Activated B cell treated with CpG ODN at 0.5 μM for 24 hours (primary cell): ENCODE measurements at places on chromosomes 7 and 10. TPM values are rescaled to one million over a fixed set of nuclear protein-coding genes. Genes with fewer than 3 reads are reported as not detected.
A peak's percentile ranks its signal among the peaks of the same experiment; 100 is the strongest.

The PIK3AP1 gene
- total RNA-seq = 156 and 157 TPM in 2 replicates

The SPDYE8 gene
- total RNA-seq = not detected in 2 replicates

The ARID5B gene
- total RNA-seq = 67.4 and 76.8 TPM in 2 replicates

The SMO gene
- total RNA-seq = 0.66 and 1.8 TPM in 2 replicates

- DNase-seq = no peak
- H3K36me3 ChIP-seq = no peaks in the 10 kb centered on the region
- no peak overlapping the region for H3K27ac ChIP-seq
- H3K27me3 ChIP-seq = no peaks in the 10 kb centered on the region
- no peaks in the 10 kb centered on the region for H3K4me1 ChIP-seq
Observed at GRCh38 chr10:70715853-70716795, 43.8 kb downstream of the ADAMTS14 start.

- H3K27ac ChIP-seq = no peak overlapping the region
- H3K4me3 ChIP-seq = no peak overlapping the region
- H3K27me3 ChIP-seq = peaks cover 8% of the 10 kb centered on the region
- no peaks in the 10 kb centered on the region for H3K36me3 ChIP-seq
Observed at GRCh38 chr10:78898341-78899097, 170.2 kb upstream of the ZMIZ1 start.

The NAT16 gene
- not detected in 2 replicates for total RNA-seq

GRCh38 chr10:102122450-102122849 lies 2.3 kb upstream of the LDB1 start:
- no peak overlapping the region for H3K27ac ChIP-seq
- H3K27me3 ChIP-seq = no peaks in the 10 kb centered on the region
- DNase-seq = no peak
- H3K4me1 ChIP-seq = peaks cover 34% of the 10 kb centered on the region
- H3K36me3 ChIP-seq = peaks cover 2% of the 10 kb centered on the region

The ADAM22 gene
- 0.71 and 0.88 TPM in 2 replicates for total RNA-seq

DNA sequence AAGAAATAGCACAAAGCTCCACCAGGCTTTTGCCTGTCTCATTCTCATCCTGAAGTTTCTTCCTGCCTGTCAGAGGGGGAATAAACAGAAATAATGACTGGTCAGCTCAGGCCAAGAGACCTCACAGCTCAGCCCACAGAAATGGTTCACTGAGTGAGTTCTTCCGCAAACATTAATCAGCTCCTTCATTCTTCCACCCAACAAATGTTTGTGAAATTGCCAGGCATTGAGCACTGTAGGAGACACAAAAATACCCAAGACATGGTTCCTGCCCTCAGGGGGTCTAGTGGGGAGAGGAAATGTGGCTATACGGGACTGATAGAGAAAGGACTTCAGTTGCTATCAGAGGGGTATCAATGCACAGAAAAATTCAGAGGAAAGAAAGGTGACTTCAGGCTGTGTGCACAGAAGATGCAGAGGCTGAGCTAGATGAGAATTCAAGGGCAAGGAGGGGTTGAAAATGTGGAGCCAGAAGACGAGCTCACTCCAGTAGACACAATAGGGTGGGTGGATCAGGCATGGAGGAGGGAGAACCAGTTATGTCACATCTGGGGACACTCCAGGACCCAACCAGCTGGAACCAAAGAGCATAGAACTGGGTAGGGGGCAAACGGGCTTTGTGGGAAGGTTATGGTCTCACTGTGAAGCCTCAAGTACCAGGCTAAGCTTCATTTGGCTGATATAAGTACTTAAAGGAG lies 20.9 kb downstream of the MYOF start:
- H3K4me1 ChIP-seq = peaks cover 18% of the 10 kb centered on the region
- no peaks in the 10 kb centered on the region for H3K36me3 ChIP-seq
- H3K27ac ChIP-seq = no peak overlapping the region
- no peak for DNase-seq

DNA sequence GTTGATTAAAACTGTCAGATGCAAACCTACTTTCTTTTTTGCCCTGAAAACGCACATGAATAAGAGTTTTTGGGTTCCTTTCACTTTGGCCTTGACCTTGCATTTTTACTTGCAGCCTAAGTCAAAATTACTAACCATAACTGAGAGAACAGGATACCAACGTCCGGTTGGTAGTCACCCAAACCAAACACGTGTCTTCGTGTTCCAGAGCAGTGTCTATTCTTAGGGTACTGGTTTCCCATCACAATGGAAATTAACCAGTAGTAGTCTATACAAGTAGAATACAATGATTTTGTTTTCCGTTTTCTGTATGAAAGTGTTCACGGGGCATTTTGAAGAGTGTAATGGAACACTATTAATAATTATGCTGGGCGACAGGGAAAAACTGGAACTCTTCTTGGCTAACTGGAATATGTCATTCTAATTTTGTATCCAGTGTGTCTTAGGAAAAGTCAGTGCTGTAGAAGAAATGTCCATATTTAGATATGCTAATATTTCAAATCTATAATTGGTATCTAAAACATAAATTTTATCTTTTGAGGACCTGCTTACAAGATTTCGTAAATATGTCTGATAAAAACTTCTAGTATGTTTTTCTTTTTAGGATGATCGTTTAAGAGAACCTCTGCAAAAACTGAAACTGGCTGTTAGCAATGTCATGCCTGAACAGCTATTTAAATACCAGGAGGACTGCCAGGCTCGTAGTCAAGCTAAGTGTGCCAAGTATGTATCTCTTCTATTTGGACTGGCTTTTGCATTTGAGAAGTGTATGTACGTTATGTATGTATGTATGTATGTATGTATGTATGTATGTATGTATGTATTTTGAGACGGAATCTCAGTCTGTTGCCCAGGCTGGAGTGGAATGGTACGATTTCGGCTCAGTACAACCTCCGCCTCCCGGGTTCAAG lies 40.9 kb downstream of the UBN2 start:
- H3K27ac ChIP-seq = no peak overlapping the region
- peaks cover 68% of the 10 kb centered on the region for H3K36me3 ChIP-seq
- no peak for DNase-seq
- no peak overlapping the region for H3K4me3 ChIP-seq
- H3K4me1 ChIP-seq = no peaks in the 10 kb centered on the region

The TMEM176A gene
- total RNA-seq = not detected in 2 replicates

The LRRC18 gene
- not detected in 2 replicates for total RNA-seq

- peaks cover 65% of the 10 kb centered on the region for H3K27me3 ChIP-seq
- DNase-seq = no peak
- H3K27ac ChIP-seq = no peak overlapping the region
- H3K36me3 ChIP-seq = no peaks in the 10 kb centered on the region
Observed at GRCh38 chr7:27196287-27196767, 3.6 kb downstream of the HOXA13 start.

The KCND2 gene
- not detected in 2 replicates for total RNA-seq

GRCh38 chr7:95199779-95200558 lies 124.4 kb downstream of the PON1 start:
- no peak for DNase-seq
- no peaks in the 10 kb centered on the region for H3K27me3 ChIP-seq
- no peaks in the 10 kb centered on the region for H3K4me1 ChIP-seq
- H3K36me3 ChIP-seq = no peaks in the 10 kb centered on the region

- peak overlapping the region; percentile 58 for H3K4me3 ChIP-seq
- H3K27me3 ChIP-seq = no peaks in the 10 kb centered on the region
- DNase-seq = no peak
- H3K4me1 ChIP-seq = peaks cover 60% of the 10 kb centered on the region
Observed at GRCh38 chr10:69091143-69091651, 3.3 kb downstream of the SRGN start.

The RBM17 gene
- total RNA-seq = 207 and 209 TPM in 2 replicates

The SAMD9L gene
- total RNA-seq = 34.1 and 43.3 TPM in 2 replicates

GRCh38 chr7:30920021-30920583 lies 8.4 kb downstream of the AQP1 start:
- H3K27me3 ChIP-seq = no peaks in the 10 kb centered on the region
- DNase-seq = no peak
- H3K27ac ChIP-seq = no peak overlapping the region
- no peaks in the 10 kb centered on the region for H3K4me1 ChIP-seq
- no peaks in the 10 kb centered on the region for H3K36me3 ChIP-seq

DNA sequence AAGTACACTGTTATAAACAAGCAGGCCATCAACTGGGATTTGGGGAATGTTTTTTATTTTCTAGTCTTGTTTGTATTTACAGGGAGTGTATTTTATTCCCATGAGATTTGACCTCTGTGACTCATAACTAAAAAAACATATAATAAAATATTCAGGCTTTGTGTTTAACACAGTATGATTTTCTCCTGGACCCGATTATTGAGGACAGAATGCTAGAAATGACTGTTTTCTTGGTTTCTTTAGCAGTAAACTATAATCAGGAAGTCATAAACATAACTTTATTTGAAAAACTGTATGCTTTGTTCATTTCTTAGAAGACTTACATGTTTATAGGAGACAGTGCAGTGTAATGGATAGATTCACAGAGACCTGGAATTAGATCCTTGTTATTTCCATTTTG lies 2.1 kb downstream of the NHLRC2 start:
- H3K4me1 ChIP-seq = peaks cover 58% of the 10 kb centered on the region
- peak overlapping the region; percentile 99 for H3K27ac ChIP-seq
- DNase-seq = no peak
- H3K4me3 ChIP-seq = peak overlapping the region; percentile 98
- no peaks in the 10 kb centered on the region for H3K27me3 ChIP-seq
- peaks cover 36% of the 10 kb centered on the region for H3K36me3 ChIP-seq

DNA sequence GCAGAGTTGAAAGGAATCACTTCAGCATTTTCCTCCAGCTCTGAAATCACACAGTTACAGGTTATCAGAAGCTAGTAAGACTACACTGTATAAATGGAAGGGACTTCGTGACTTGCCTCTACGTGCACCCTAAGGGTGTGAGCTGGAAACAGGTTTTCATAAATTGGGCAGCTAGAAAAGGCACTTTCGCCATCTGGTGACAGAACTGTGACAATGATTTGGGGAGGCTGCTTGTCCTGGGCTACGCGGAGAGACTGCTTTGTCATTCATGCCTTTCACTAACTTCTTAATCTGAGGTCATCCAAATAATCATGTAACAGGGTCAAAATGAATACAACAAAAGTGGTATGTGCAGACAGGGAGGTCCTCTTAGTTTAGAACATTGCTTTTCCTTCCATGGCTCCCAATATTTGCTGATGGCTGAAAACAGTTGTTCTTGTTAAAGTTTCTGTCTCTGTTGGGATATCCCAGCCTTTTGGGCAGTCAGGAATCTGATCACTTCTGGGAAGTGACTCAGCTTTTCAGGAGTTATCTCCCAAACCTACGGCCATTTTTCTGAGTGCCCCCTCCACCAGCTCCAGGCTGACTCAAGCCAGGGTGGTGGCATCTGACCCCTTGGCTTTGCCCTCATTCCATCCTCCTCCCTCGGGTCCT lies 17.8 kb downstream of the VWC2 start:
- no peak overlapping the region for H3K4me3 ChIP-seq
- no peaks in the 10 kb centered on the region for H3K27me3 ChIP-seq
- no peak overlapping the region for H3K27ac ChIP-seq
- no peaks in the 10 kb centered on the region for H3K4me1 ChIP-seq
- H3K36me3 ChIP-seq = no peaks in the 10 kb centered on the region
- no peak for DNase-seq

- no peaks in the 10 kb centered on the region for H3K4me1 ChIP-seq
- H3K27ac ChIP-seq = no peak overlapping the region
- no peaks in the 10 kb centered on the region for H3K36me3 ChIP-seq
- H3K27me3 ChIP-seq = no peaks in the 10 kb centered on the region
- no peak for DNase-seq
Observed at GRCh38 chr7:122651451-122651850, 47.5 kb downstream of the RNF133 start.

The KCNMA1 gene
- total RNA-seq = 3.3 and 3.7 TPM in 2 replicates

- no peaks in the 10 kb centered on the region for H3K36me3 ChIP-seq
- peaks cover 73% of the 10 kb centered on the region for H3K4me1 ChIP-seq
- peak overlapping the region; percentile 98 for H3K27ac ChIP-seq
- no peaks in the 10 kb centered on the region for H3K27me3 ChIP-seq
Observed at GRCh38 chr10:60236869-60237524, 152.7 kb downstream of the ANK3 start.

GRCh38 chr7:131501930-131502685 lies 54.3 kb downstream of the PODXL start:
- no peak for DNase-seq
- H3K4me1 ChIP-seq = peaks cover 11% of the 10 kb centered on the region
- H3K36me3 ChIP-seq = peaks cover 15% of the 10 kb centered on the region
- H3K4me3 ChIP-seq = no peak overlapping the region

DNA sequence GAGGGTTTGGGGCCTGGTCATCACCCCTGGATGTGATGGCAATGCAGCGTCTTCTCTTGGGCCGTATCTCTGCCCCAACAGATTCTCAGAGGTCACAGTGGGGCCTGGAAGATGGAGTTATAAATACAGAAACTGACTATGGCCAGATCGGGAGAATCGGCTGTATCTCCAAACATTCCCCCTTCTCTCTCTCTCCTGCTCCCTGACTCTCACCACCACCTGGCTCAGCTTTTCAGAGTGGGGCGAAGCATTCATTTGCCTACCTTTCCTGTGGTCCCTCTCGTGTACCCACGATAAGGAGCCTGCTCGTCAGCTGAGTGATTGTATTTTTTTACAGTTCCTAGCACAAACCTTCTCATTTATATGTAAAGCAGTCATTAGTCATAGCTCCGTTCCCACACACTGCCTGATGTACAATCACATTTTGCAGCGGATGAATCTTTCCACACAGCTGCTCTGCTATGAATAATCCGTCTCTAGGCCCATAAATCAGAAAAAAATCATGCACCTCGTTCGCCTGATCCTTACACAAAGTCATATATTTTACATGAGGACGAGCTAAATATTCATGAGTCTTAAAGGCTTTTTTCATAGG lies 23.2 kb upstream of the BTRC start:
- no peak overlapping the region for H3K27ac ChIP-seq
- no peak for DNase-seq
- no peak overlapping the region for H3K4me3 ChIP-seq
- H3K36me3 ChIP-seq = no peaks in the 10 kb centered on the region
- H3K27me3 ChIP-seq = peaks cover 22% of the 10 kb centered on the region

The ITPRID1 gene
- total RNA-seq = not detected in 2 replicates

- H3K4me1 ChIP-seq = peaks cover 6% of the 10 kb centered on the region
- no peaks in the 10 kb centered on the region for H3K27me3 ChIP-seq
- DNase-seq = no peak
- H3K36me3 ChIP-seq = no peaks in the 10 kb centered on the region
- no peak overlapping the region for H3K4me3 ChIP-seq
Observed at GRCh38 chr10:10418387-10418786, 599.3 kb upstream of the CELF2 start.

GRCh38 chr7:101960985-101961708 lies 143.7 kb downstream of the CUX1 start:
- H3K36me3 ChIP-seq = peaks cover 3% of the 10 kb centered on the region
- DNase-seq = no peak
- H3K27ac ChIP-seq = no peak overlapping the region
- H3K4me1 ChIP-seq = peaks cover 18% of the 10 kb centered on the region
- H3K4me3 ChIP-seq = no peak overlapping the region
- no peaks in the 10 kb centered on the region for H3K27me3 ChIP-seq
